Fibroblast of villous mesenchyme (primary cell): ENCODE measurements at places on chromosomes 3 and 15.

DNA sequence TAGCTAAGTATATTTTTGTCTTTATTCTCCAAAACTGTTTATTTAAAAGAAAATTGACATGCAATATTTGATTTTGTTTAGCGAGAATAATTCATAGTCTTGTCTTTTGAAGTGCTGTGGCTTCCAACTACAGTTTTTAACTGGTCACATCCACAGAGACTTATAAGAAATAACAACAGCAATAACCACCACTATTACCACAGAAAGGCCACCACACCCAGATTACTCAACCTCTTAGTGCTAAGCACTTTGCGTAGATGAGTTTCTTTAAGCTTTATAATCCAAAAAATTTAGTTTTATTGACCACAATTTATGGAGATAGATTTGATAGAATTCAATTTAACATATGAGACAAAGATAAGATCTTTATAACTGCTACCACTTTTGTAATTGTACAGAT is 468.4 kb upstream of the UBE2E2 start:
- no peak for DNase-seq

DNA sequence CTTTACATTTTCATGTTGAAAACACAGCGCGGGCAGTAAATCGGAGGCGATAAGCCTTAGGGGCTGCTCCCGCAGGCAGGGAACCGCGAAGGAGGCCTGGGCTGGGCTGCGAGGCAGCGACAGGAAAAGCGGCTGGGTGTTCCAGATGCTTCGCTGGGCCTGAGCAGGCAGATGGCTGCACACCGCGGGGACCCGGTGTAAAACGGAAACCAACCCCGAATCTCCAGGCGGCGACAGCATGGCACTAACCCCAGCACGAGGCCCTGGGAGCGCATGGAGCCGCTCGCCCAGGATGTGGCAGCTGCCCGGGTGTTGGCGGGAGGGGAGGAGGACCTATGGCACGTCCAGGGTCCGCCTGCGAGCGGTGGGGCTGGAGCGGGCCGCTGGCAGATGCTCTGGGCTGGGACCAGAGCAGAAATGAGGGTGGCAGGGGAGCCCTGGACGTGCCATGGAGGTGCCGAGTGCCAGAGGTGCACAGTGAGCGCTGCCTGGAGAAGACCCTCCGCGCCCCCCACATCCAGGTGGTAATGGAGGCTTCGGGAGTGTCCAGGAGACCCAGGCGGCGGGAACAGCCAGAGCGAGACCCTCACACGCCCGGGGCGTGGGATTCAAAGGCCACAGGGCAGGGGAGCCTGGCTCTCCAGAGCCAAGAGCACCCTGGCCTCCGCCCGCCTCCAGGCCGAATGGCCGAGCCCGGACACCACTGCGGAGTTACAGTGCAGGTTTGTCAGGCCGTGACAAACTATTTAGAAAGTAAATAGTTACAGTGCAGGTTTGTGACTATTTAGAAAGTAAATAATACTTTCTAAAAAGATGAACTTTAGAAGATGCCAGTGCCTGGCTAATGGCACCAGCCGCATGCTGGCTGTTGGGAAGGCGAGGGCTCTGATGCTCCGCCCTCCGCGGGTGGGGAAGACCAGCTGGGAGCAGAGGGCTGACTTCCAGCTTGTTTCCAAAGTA is 293.6 kb downstream of the OCA2 start:
- DNase-seq, result no peak

GRCh38 chr3:10322352-10322710 is 1.4 kb upstream of the SEC13 start:
- no peak for DNase-seq

DNA sequence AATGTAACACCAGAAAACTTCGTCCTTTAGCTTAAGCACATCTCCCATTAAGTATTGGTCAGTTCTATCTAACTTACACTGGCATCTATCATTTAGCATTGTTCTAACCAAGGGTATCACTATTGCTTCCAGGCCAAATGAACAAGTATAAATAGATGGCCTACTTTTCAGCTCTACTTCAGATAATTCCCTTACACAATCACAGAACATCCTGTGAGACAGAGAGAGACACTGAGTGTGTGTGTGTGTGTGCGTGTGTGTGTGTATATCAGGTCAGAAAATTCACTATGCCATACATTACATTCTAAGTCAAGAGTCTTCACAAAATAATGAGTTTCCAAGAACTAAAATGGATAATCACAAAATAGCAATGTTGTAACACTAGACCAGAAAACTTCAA is 39.1 kb downstream of the SCAPER start:
- peak; percentile 38 for DNase-seq

- DNase-seq, result no peak
These were observed 48.0 kb downstream of the CGGBP1 start for GRCh38 chr3:88010810-88011209.

DNA sequence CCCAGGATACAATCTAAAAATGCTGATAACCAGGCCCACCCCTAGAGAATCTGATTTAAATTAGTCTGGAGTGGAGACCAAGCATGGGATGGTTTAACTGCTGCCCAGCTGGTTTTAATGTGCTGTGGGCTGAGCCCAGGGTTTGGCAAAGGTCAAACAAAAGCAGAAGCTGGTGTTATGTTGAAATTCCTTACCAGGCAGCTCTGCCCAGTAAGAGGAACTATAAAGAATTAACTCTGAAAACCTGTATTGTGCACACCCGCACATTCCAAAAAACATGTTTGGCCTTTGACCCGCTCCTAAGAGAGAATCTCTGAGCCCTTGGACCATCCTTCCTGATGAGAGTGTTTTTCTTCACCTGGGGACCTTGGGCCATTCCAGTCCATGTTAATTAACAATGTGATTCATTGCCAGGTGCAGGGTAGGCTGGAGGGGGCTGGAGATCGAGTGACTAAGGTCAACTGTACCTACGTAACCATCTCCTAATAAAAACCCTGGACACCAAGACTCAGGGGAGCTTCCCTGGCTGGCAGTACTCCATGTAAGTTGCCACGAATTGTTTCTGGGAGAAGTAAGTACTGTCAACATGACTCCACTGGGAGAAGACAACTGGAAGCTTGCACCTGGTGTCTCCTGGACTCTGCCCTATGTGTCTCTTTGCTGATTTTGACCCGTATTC is 10.9 kb downstream of the CCDC13 start:
- DNase-seq, result no peak

DNA sequence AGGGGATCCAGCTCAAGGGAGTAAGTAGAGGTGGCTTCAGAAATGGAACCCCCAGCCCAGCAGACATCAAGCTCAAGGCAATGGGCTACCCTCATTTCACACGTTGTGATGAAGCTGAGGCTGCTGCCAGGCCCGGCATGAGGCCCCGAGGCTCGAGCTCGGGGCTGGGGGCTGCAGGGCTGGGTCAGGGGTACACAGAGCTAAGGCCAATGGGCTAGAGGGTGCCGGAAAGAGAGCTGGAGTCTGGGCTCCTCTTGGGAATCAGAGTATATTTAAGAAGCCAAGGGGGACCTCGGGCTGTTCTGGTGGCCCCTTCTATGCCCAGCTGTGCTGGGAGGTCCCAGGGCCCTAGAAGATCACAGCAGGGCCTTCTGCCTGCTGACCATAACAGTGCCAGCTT is 7.4 kb downstream of the PRSS50 start:
- DNase-seq, result no peak

DNA sequence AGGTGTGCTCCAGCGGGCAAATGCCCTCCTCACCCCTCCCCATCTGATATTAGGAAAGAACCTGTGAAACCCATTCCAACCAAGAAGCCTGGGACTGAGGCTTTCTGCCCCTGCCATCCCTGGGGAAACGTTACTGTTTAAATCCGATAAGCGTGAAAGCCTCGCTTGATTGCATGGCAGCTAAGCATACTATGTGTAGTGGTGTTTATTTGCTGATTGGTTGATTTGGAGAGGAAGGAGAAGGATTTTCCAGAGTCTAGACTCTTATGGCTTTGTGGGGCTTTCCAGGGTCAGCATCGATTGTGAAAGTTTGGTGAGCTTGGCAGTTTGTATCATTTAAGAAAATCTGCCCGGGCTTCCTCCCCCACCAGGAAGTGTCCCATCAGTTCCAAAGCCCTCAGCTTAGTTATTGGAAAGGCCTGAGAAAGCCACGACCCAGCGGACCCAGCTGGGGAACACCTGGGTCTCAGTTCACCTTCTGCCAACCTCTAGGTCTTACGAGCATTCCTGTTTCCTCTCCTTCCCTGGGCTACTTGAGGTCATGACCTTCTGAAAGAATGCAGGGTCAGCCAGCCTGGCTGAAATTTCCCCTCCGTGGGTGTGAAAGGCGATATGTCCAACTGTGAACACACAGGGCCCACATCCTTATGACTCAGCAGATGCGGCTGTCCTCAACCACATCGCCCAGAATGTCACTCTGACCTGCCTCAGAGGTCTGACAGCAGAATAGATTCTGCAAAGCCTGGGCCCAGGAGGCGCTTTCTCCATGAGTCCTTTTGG is 62.8 kb upstream of the HERC1 start:
- DNase-seq, result peak; percentile 64

DNA sequence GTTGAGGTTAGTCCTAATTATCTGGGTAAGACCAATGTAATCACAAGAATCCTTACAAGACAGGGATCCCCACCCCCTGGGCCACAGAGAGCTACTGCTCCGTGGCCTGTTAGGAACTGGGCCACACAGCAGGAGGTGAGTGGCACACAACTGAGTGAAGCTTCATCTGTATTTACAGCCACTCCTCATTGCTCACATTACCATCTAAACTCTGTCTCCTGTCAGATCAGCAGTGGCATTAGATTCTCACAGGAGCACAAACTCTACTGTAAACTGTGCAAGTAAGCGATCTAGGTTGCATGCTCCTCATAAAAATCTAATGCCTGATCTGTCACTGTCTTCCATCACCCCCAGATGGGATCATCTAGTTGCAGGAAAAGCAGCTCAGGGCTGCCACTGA is 58.5 kb upstream of the CRBN start:
- DNase-seq, result no peak

DNA sequence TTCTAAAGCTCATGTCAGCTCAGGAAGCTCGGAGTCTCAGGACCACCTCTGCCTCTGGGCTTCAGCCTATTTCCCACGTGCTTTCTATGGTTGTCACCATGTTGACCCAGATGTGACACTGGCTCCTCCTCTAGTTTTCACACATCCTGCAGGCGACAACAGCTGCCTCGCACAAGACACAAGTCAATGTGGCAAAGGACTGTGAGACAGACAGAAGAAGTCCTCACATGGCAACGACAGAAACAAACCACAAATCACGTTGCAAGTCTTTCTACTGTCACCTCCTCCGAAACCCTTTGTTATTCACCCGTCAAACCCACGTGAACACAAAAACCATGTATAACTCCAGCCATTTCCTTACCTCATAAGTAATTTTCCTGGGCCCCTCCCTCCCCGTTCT is 194.5 kb downstream of the MEX3B start:
- DNase-seq, result no peak

DNA sequence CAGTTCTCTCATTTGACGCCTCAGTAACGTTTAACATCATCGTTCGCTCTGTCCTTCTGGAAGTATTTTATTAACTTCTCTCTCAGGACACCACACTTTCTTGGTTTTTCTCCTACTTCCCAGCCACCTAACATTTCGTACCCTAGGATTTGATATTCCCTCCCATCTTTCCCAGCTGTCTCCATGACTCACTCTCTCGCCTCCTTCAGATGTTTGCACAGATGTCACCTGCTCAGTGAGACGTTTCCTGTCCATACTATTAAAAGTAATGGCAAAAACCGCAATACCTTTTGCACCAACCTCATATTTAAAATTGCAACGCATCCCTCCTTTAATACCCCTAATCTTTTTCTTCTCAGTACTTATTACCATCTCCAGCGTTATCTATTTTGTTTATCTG is 62.1 kb upstream of the SPRED1 start:
- no peak for DNase-seq

DNA sequence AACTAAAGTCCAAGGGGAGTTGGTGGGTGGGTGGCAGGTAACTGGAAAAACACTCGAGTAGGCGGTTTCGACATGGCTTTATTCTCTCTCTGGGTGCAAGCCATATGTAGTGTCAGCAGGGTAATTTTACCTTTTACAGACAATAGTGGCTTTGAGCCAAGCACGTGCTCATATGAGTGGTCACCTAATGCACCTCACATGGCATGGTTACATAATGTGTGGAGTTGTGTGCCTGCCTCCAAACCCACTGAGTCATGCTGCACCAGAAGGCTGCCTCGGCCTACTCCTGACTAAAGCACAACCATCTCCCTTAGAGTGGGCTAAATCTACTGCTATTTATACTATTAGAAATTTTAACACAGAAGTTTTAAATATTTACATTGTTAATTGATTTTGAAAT is 16.5 kb downstream of the CCRL2 start:
- DNase-seq, result no peak

DNA sequence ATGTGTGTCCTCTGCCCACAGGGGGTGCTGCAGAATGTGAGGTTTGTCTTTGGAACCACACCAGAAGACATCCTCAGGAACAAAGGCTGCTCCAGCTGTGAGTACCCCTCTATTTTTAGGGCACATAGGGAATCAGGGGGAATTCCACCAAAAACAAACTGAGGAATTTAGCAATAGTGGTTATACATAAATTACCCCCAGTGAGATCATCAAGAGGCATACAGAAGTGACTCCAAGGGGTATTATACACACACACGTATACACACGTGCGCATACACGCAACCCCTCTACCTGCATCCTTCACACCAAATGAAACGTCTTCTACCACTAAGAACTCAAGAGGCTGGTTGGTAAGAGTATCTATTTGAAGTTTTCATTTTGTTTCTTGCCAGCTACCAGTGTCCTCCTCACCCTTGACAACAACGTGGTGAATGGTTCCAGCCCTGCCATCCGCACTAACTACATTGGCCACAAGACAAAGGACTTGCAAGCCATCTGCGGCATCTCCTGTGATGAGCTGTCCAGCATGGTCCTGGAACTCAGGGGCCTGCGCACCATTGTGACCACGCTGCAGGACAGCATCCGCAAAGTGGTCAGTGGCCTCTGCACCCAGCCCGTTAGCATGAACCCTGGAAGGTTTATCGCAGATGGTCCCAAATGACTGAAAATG is 2.9 kb downstream of the THBS1 start:
- DNase-seq, result peak; percentile 59

GRCh38 chr3:69318410-69318809 is 67.5 kb downstream of the FRMD4B start:
- DNase-seq, result no peak

DNA sequence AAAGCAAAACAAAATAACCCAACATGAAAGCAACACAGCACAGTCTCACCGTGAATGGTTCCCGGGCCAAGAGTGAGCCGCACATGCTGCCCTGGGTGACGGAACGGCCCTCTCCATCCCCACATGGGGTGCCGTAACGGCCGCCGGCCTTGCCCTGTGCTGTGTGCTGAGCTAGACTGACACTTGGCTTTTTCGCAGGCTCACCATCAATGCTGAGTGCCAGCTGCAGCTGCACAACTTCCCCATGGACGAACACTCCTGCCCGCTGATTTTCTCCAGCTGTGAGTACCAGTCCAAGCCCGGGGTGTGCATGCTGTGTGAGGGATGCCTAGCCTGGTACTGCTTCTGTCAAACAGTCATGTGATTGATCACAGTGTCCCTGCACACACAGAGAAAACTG is 357.6 kb downstream of the GABRG3 start:
- no peak for DNase-seq

DNA sequence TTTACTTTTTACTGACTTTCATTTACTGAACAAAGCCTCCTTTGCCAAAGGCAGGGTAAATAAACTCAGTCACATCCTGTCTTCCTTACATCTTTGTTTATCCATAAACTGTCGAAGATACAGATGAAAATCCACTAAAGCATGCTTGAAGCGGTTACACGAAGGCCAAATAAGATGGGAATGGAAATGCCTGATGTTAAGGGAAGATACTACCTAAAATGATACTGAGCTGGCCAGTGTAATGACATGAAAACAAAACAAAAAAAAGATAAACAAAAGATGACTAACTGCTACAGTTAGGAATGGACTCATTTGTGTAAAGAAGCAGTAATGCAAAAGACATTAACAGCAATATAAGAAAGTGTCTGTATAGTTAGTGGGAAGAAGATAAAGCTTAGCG is 114.7 kb upstream of the ADAMTS9 start:
- DNase-seq, result no peak
